ENCODE measurements at places on chromosomes 13 and 19.

DNA sequence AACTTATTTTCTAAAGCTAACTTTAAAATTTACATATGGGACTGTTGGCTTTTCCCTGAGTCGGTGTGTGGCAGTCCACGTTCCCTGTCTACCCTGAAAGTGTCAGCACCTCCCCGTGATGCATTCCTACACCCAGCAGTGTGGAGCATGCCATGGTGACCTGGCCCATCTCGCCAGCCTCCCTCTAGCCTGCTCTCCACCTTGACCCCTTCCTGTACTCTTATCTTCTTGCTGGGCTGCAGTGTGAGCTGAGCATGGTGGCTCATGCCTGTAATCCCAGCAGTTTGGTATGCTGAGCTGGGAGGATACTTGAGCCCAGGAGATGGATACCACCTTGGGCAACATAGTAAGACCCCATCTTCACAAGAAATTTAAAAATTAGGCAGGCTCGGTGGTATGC, 25.4 kb downstream of the MICOS13 start:
- no peak for DNase-seq

DNA sequence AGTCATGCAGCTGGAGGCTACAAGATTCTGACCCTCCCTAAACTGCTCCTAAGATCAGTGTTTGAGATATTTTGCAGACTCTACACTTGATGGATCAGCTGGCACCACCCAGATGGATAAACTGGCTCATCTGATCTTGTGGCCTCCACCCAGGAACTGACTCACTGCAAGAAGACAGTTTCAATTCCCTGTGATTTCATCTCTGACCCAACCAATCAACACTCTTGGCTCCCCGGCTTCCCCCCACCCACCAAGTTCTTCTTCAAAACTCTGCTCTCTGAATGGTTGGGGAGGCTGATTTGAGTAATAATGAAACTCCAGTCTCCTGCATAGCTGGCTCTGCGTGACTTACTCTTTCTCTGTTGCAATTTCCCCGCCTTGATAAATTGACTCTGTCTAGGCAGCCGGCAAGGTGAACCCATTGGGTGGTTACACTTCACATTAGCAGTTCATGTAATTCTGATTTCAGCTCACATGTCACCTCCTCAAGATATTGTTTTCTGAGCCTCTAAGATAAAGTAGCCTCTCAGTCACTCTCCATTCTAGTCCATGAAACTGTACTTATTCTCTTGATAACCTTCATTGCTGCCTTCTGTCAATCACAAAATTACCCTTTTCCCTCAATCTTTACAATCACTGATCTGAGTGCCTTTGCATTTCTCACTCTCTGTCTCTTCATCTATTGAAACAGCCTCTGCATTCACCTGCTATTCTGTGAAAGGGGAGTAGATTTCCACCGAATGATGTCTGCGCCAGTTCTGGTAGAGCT, 9.9 kb upstream of the FPR3 start:
- DNase-seq = peak; percentile 15

DNA sequence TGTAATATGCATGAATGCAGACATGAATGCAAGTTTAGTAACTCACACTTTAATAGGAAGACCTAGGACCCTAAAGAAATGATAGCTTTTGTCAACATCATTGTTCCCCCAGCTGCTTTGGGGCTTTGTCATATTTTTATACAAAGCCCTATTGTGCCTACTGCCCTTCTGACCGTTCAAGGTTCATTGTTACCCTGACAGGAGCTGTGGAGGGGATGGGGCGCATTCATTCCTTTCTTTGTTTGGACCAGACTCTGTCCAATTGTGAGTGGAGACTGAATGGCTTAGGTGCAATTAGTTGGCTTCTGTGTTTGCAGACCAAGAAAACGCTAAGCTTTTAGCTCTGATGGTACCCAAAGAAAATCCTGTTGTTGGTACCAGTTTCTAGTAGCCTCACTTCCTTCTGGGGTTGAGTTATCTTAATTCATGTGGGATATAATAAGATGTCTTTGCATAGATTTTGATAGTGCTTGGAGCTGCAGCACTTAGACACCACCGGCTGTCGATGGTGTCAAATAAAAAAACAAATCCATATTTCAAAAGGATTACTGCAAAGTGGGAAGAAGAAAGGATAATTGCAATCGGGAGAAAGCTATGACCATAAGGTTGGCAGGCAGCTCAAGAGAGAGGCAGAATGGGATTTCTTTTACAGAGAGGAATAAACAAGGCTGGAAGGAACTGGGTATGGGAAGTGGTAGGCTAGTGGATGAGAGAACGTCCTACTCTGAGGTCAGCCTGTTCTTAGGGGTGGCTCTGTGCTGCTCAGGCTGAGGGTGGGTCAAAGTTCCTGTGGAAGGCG, 133.9 kb upstream of the TMTC4 start:
- DNase-seq = no peak

GRCh38 chr19:45499196-45500180, 1.2 kb downstream of the PPM1N start:
- peak; percentile 81 for DNase-seq

- DNase-seq = peak; percentile 47
Measured at GRCh38 chr19:40801426-40802299, 2.7 kb downstream of the EGLN2 start.

GRCh38 chr19:10984166-10984735, 23.4 kb downstream of the SMARCA4 start:
- DNase-seq = no peak

- peak; percentile 22 for DNase-seq
Measured at GRCh38 chr19:18999896-19000620, 33.3 kb downstream of the SUGP2 start.

GRCh38 chr19:41372501-41372900, 3.8 kb upstream of the TMEM91 start:
- no peak for DNase-seq

DNA sequence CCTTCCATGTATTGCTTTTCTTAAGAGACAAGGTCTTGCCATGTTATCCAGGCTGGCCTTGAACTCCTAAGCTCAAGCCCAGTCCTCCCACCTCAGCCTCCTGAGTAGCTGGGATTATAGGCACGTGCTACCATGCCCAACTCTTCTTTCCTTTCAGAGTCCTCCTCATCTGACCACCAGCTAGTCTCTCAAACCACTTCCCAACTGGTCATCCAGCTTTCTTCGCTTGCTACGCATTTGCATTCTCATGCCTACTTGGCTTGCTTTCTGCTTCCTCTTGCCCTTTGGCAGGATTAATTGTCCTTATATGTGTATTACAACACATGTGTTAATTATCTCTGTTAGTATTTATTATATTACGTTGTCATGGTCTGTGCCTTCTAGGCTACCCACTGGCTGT, 6.3 kb downstream of the GPR18 start:
- DNase-seq = no peak

- DNase-seq = no peak
Measured at GRCh38 chr13:24036115-24036514, 124.4 kb upstream of the SPATA13 start.

- peak; percentile 81 for DNase-seq
Measured at GRCh38 chr19:41431426-41432386, 4.5 kb upstream of the B3GNT8 start.

GRCh38 chr19:13652810-13653590, 111.3 kb upstream of the MRI1 start:
- peak; percentile 19 for DNase-seq

DNA sequence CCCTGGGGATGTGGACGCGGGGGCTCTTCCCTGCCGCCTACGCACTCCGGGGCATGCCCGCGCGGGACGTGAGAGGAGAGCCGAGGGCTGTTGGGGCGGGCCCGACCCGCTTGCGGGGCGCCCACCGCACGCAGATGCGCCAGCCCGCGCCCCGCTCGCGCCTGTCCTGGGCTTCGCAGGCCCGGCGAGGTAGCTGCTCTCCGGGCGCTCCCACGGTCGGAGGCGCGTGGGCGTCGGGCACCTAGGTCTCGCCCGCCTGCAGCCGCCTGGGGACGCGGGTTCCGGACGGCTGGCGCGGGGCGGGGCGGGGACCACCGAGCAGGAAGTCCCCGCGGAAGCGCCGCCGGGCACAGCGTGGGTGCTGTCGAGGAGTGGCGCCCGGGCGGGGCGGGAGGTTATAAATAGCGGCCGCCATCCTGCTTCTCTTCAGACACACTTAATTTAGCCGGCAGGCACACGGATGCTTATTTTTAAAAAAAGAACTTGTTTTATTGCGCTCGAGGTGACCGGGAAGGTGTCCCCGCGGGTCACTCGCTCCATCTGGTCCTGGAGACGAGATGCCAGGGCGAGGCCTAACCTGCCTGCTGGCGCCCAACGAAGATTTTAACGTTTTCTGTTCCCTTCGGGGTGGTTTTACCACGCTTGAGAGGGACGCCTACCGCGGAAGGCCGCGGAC, 561 bp upstream of the GJA3 start:
- DNase-seq = peak; percentile 53

GRCh38 chr13:29100758-29101157, 280.6 kb downstream of the MTUS2 start:
- DNase-seq = no peak

GRCh38 chr19:44055870-44056269, 4.0 kb downstream of the ZNF223 start:
- no peak for DNase-seq

DNA sequence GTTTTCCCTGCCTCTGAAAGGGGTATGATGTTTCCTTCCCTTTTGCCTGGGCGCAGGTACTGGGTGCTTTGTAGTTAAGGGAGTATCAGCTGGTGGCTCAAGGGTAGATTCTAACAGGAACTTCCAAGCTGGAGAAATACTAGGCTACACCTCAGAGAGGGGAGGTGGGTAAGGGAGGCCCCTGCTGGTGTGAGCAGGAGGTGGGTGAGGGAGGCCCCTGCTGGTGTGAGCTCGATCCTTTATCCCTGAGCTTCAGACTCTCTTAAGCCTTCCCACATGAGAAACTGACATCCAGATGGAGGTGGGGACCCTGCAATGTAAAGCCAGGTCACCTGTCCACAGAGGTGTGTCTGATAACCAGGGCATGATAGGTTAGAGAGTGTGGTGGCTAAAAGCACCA, 32.1 kb downstream of the CYP2B6 start:
- no peak for DNase-seq

DNA sequence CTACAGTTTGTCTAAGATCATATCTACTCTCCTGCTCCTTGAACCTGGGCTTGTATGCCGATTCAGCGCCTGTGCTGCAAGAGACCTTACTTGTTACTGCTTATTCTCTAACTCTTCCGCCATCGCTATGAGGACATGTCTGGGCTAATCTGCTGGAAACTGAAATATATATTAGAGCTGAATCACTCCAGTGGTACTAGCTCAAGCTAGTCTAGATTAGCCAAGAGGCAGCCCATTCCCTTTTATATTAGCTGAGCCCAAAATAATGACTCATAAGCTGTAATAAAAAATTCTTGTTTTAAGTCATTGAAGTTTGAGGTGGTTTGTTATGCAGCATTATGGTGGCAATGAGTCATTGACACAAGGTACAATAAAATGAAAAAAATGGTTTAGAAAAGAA, 52.8 kb downstream of the SLC6A16 start:
- DNase-seq = no peak

DNA sequence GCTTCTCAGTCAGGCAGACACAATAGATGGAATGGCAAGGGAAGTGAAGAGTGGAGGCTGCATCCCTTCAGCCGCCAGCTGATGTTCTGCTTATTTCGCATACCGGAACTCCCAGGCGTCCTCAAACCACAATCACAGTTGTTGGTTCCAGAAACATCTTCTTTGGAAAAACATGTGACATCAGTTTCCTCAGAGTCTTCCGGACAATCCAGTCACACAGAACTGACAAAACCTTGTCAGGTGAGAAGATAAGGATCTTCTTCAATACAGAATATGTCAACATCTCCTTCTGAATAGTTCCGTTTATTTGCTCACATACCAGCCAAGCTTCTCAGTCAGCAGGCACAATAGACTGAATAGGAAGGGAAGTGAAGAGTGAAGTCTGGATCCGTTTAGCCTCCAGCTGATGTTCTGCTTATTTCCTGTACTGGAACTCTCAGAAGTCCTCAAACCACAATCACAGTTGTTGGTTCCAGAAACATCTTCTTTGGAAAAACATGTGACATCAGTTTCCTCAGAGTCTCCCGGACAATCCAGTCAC, 45.1 kb upstream of the CEACAM21 start:
- peak; percentile 68 for DNase-seq

GRCh38 chr13:98484289-98485219, 92.4 kb downstream of the STK24 start:
- peak; percentile 70 for DNase-seq

- no peak for DNase-seq
Measured at GRCh38 chr19:38068826-38069225, 155.2 kb downstream of the DPF1 start.

DNA sequence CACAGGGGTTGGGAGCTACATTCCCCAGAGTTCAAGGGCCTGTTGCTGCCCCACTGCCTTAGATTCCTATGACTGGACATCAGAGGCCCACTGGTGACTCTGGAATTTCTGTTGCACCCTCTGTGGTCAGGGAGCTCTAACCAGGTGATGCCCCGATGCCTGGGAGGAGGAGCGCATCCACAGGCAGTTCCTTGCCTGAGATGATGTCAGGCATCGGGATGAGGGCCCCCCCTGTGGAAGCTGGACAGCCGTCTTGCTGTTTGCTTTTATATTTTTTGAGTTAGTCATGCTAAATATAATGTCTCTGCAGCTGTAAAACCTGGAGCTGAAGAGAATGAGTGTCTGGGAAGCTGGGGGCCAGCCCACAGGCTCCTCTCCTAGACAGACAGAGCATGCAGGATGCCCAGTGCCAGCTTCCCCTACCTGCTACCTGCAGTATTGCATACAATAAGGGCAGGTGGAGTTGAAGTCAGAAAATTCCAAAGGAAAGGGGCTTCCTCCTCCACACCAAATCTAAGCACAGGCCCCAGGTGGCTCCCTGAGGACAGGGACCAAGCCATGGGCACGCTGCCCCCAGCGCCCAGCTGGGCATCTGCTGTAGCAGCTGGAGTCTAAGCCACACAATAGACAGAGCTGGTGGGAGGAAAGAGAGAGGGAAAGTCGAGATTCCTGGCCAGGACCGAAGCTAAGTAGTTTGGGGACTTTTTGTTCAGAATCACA, 16.2 kb downstream of the COL4A2 start:
- no peak for DNase-seq

- DNase-seq = no peak
Measured at GRCh38 chr13:37211487-37211886, 106.0 kb upstream of the CSNK1A1L start.

DNA sequence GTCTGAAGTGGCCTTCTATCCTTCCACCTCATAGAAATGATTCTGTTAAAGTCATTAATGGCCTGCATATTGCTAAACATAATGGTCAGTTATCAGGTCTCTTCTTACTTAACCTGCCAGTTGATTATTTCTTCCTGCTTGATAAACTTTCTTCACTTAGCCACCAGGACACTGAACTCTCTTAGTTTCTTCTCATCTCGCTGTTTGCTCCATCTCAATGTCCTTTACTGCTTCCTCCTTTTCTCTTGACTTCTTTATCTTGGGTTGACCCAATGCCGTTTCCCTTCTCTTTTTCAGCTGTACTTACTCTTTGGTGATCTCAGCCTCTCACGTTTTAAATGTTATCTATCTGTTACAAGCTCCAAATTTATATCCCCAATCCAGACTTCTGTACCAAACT, 17.1 kb upstream of the CLC start:
- peak; percentile 66 for DNase-seq

- no peak for DNase-seq
Measured at GRCh38 chr19:19751846-19752245, 18.9 kb upstream of the ZNF14 start.

DNA sequence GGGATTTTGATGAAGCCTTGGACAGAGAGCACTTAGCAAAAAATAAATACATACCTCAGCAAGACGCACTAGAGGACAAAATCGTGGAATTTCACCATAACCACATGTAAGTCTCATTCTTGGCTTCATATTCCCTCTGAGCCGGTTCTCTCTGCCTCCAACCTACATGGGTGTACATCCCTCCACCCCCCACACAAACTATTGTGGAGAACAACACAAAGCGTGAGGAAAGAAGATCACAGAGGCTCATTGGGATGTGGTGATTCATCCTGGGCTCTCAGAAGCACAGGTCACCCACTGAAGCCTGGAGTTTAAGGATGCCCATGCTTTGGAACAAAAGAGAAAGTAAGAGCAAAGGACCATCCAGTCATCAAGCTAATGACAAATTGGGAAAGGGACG, 192.2 kb downstream of the STK24 start:
- no peak for DNase-seq

Measured in hematopoietic multipotent progenitor cell treated with erythropoietin and hydrocortisone succinate and interleukin-3 and kit ligand, for 4 days (in vitro differentiated cells).